ENCODE measurements at places on chromosomes 16 and 17.
A peak's percentile ranks its signal among the peaks of the same experiment; 100 is the strongest.

GRCh38 chr17:49361129-49361901, 735 bp downstream of the ZNF652 start:
- peak; percentile 19 for DNase-seq

DNA sequence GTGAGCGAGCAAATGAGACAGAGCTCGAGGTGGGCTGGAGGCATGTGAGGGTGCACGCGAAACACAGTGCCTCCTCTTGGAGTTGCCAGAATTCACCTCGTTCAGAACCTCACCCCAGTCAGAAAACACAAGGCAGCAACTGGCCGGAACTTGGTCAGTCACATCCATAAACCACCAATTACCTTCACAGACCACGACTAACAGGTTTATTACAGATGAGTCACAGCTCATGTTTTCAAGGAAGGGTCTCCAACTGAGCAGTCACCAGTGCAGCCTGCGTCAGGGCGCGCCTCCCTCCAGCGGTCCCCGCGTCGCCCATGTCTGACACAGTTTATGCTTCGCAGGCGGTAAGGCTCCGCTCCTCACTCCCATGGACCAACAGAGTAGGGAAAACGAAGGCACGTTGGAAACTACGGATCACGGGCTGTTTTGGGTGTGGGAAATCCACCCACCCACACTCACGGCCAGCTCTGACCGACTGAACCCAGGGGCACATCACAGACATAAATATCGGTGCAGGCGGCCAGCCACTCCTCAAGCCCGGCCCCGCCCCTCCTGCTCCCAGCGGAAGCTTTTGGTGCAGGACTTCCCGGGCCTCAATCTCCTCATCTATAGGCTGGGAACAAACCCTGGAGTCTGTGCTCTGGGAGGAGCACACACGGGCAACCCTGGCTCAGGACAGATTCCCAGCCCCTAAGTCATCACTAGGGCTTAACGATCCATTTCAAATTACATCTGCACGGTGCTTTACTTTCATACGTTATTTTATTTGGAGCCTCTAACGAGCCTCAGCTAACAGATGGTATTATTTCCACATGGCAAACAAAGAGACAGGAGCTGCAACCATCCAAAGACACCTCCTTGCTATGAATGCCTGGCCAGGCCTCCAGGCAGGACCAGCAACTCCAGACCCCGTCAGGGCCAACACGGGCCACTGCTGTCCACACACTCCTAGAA, 126.3 kb downstream of the ZNF778 start:
- no peak for DNase-seq

- DNase-seq = no peak
Observed at GRCh38 chr17:29162909-29163341, 17.3 kb downstream of the MYO18A start.

DNA sequence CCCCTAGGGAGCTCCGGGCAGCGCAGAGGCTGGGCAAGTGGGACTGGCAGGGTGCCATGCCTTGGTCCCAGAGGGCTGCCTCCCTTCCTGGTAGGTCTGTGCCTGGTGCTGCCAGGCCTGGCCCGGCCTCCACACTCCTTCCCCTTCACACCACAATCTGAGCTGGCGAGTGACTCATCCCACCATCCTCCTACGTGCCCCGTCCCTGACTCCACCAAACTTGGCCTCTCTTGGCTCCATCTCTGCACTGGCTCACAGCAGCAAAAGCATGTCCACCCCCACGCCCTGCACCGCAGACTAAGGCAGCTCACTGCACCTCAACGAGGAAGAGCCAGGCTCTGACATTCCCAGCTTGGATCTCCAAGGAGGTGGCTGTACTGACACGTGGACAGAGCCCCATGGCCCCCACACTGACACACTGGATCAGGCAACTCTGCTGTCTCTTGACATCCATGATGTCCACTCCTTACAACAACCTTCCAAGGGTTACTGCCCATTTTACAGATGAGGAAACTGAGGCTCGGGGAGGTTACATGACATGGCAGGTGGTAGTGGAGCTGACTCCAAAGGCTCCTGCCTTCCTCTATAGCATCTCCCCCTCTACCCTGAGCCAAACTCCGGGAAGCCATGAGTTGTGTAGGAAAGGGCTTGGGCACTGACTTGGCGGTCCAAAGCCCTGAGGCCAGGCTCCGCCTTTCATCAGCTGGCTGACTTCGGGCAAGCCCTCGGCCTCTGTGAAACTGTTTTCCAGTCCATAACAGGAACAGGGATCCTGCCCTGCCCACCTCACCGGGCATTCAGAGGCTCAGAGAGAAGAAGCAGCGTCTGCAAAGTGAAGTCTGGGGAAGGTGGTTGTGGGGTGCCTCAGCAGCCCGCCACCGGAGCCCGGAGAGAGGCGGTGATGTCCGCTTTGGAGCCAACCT, 20.1 kb upstream of the KRT19 start:
- DNase-seq = peak; percentile 23

DNA sequence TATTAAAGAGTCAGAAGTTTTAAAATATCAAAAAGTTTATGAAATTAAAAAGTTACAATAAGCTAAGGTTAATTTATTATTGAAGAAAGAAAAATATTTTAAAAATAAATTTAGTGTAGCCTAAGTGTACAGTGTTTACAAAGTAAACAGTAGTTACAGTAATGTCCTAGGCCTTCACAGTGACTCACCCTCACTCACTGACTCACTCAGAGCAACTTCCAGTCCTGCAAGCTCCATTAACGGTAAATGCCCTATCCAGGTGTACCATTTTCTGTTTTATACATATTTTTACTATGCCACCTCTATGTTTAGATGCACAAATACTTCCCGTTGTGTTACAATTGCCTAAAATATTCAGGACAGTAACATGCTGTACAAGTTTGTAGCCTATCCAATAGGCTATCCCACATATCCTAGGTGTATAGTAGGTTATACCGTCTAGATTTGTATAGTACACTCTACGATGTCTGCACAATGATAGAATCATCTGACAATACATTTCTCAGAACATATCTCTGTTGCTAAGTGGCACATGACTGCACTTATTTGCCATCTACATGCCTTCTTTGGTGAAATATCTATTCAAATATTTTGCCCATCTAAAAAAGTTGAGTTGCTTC, 67.2 kb upstream of the WSB1 start:
- DNase-seq = no peak

- DNase-seq = no peak
Observed at GRCh38 chr17:42399121-42399520, 10.9 kb upstream of the STAT3 start.

GRCh38 chr16:78882751-78883150, 717.8 kb downstream of the MAF start:
- DNase-seq = no peak

DNA sequence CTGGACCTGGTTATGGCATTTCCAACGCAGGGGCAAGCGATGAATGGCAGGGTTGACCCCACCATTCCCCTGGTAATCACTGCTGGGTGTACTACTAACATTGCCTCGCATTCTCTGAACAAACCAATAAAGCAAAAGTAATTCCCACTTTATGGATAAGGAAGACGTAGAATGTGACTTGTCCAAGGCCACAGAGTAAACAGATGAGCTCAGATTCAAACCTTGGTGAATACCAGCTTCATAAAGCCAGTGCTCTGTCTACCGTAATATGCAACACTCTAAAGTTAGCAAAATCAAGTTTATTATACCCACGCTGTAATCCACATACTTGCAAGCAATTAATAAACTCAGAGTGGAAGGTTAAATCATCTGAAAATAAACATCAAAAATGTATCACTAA, 59.6 kb downstream of the ANKFY1 start:
- DNase-seq = no peak

GRCh38 chr16:20814784-20815183, 8.5 kb downstream of the REXO5 start:
- DNase-seq = no peak

DNA sequence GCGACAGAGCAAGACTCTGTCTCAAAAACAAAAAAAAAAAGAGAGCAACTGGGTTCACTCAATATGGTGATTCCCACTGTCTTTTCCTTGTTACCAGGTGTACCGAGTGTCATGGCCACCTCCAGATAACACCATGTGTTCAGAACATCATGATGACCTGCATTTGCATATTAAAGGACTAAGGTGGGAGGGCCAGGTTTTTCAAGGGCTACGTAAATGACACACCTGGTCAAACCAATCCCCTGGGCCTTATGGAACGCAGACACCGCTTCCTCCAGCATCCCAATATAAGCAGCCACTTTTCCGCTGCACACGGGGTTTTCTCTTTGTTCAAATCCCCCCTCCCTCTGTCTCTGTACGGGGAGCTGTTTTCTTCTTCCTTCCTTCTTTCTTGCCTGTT, 29.3 kb downstream of the WSCD1 start:
- DNase-seq = no peak

DNA sequence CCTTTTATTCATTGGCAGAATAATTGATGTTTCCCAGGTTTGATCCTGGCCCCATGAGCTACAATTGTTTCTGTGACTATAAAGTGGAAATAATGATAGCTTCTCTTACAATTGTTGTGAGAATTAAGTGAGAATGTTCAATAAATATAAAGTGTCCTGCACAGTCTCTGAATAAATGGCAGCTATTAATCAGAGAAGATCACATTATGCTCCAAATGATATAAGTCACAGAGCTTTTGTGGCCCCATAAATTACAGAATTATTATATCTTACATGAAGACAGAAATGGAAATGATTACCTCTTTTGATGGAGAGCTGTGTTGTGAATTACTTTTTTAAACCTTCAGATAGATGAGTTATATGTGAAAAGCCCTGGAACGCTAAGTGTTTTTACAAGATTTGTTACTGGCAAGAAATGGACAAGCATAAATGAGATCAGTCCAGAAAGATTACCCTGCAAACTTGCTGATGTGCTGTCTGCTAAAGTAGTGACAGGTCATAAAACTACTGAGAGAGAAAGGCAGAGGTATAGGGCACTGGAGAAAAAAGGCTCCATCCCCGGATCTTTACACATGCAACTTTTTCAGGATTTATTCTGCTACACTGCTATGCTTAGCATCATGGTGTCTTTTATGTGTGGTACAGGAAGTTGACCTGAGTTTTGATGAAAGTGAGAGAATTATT, 750.9 kb upstream of the GOT2 start:
- DNase-seq = no peak

- peak; percentile 88 for DNase-seq
Observed at GRCh38 chr16:67396159-67397035, 3.1 kb upstream of the TPPP3 start.

GRCh38 chr17:48577946-48578615, at the start of gene HOXB4:
Gene HOXB4 (minus strand): TSS chr17:48578350. CDS start chr17:48578319, 31 bp downstream.
- peak; percentile 73 for DNase-seq

Measured in WTC11 (cell line).